Activated CD8-positive, alpha-beta memory T cell treated with anti-CD3 and anti-CD28 coated beads, Interleukin-2, amount 10 ng/mL, durations not matched to agents 7 days and 5 days (primary cell): ENCODE measurements at places on chromosomes 7 and 10. TPM values are rescaled to one million over a fixed set of nuclear protein-coding genes. Genes with fewer than 3 reads are reported as not detected.

DNA sequence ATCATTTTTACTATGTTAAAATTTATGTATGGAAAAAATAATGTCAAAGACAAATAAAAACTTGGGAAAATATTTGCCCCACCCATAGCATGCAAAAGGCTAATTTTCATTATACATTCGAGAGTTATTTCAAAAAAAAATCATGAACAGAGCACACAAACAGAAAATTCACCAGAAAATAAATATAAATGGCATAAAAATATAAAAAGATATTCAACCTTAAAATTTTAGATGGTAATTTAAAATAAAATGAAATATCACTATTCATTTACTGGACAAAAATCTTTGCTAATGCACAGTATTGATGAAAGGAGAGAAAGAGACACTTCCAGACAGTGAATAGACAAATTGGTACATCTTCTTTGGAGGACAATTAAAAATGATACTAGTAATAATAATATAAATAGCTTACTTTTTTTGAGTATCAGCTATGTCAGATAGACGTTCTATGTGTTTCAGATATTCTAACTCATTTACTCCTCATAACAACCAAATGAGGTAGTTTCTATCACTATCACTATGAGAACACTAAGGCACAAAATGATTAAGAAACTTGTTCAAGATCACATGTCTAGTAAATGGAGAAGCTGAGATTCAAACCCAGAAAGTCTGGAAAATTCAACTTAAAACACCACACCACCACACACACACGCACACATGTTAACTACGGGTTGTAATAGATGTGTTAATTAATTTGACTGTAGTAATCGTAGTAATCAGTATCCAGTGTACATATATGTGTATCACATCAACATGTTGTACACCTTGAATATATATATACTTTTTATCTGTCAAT, 63.0 kb downstream of the CCDC71L start:
- no peak overlapping the region for H3K4me3 ChIP-seq
- H3K27ac ChIP-seq, result no peak overlapping the region
- H3K36me3 ChIP-seq, result no peaks in the 10 kb centered on the region

GRCh38 chr7:90188281-90188680, 23.3 kb upstream of the STEAP2 start:
- H3K27ac ChIP-seq, result no peak overlapping the region
- H3K4me1 ChIP-seq, result peaks cover 5% of the 10 kb centered on the region
- no peak overlapping the region for H3K4me3 ChIP-seq
- DNase-seq, result no peak

GRCh38 chr10:110260746-110261477, 43.8 kb downstream of the SMNDC1 start:
- peaks cover 7% of the 10 kb centered on the region for H3K36me3 ChIP-seq
- DNase-seq, result no peak
- no peaks in the 10 kb centered on the region for H3K4me1 ChIP-seq
- peaks cover 47% of the 10 kb centered on the region for H3K27me3 ChIP-seq

DNA sequence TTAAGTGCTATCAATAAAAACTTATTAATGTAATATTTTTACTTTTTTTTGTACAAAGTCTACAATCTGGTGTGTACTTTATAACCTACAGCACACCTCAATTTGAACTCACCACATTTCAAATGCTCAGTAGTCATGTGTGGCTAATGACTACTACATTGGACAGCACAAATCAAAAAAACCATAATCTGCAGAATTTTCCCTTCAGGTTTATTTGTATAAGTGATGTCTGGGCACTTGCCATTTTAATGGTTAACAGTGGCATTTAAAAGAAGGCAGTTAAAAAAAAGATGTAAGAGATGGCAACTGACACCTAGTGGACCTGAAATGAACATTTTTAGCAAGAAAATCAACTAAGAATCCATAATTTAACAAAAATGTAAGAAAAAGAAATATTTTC, 124.6 kb upstream of the NRBF2 start:
- no peak overlapping the region for H3K4me3 ChIP-seq
- H3K4me1 ChIP-seq, result peaks cover 17% of the 10 kb centered on the region
- H3K27me3 ChIP-seq, result peaks cover 16% of the 10 kb centered on the region
- DNase-seq, result no peak
- no peak overlapping the region for H3K27ac ChIP-seq

DNA sequence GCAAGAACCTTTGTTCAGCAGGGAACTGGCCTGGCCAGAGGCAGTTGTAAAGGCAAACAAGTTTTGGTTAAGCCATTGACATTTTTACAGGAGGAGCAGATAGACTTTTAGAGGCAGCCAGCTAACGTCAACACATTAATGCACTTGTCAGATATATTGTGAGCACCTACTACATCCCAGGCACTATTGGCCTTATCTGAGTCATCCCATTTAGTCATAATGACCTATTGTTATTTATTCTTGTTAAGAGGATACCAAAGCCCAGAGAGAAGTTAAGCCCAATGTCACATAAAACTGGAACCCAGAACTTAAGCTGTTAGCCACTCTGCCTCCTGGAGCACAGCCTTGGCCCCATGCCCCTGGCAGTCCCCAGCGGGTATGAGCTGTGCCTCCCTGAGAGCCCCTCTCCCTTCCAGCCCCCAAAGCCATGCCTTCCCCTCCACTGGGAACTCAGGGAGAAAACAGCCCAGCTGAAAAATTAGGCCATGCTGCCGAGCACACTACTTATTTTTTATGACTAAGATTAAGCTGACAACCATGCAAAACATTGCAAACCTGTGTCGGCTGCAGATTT, 32.7 kb upstream of the TRIM8 start:
- H3K36me3 ChIP-seq, result no peaks in the 10 kb centered on the region

GRCh38 chr7:159215076-159215475, 70.4 kb upstream of the VIPR2 start:
- H3K4me3 ChIP-seq, result no peak overlapping the region
- H3K27ac ChIP-seq, result no peak overlapping the region

- no peak for DNase-seq
- no peaks in the 10 kb centered on the region for H3K27me3 ChIP-seq
- H3K27ac ChIP-seq, result no peak overlapping the region
Measured at GRCh38 chr7:21278944-21279343, 148.9 kb upstream of the SP4 start.

GRCh38 chr7:22723181-22723601, 3.8 kb upstream of the IL6 start:
- no peak overlapping the region for H3K4me3 ChIP-seq
- no peaks in the 10 kb centered on the region for H3K36me3 ChIP-seq
- H3K4me1 ChIP-seq, result peaks cover 28% of the 10 kb centered on the region
- H3K27me3 ChIP-seq, result peaks cover 77% of the 10 kb centered on the region
- no peak for DNase-seq
- peak overlapping the region; percentile 27 for H3K27ac ChIP-seq

DNA sequence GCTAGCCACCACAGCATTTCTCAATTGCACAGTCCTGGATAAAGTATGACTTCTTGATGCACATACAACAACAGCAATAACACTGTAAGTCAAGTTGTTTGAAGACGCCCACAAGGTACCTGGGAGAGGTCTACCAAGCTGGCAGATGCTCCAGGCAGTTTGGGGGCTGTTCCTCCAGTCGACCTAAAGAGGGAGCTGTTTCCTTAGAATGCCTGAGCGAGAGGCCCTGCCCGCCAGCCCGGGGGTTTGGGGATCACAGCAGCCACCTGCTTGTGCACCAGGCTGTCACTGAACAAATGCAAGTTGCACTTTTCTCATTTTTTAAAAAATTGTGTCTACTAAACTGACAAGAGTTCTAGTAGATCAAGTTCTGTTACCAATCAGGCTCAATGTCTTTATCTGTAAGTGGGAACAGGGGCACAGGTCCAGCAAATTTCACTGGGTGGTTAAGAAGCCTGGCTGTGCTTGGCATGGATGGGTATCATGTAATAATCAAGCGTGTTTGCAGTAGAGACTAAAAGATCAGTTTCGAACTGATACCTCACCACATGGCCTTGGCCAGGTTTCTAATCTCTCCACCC, 193.8 kb upstream of the ADO start:
- peaks cover 33% of the 10 kb centered on the region for H3K27me3 ChIP-seq
- peaks cover 28% of the 10 kb centered on the region for H3K4me1 ChIP-seq
- H3K36me3 ChIP-seq, result peaks cover 2% of the 10 kb centered on the region

DNA sequence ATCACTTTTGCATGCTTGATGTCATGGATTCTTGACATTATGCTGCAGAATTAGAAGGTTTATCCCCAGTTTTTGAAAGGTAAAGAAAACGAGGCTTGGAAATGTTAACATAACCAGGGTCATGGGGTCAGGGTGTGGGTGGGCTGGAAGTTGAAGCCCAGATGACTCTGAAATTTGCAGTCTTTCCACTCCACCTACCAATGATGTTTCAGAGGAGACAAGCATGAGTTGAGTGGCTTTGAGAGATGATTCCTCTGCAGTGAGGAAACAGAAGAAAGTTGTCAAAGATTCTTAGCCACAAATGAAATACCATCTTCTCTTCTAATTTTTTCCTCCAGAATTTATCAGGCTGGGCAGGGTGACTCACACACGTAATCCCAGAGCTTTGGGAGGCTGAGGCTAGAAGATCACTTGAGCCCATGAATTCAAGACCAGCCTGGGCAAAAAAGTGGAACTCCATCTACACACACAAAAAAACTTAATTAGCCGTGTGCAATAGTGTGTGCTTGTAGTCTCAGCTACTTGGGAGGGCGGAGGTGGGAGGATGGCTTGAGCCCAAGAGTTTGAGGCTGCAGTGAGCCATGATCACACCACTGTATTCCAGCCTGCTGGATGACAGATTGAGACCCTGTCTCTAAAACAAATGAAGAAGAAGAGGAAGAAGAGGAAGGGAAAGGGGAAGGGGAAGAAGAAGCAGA, 239.1 kb upstream of the AUTS2 start:
- no peaks in the 10 kb centered on the region for H3K27me3 ChIP-seq
- no peak for DNase-seq
- H3K36me3 ChIP-seq, result no peaks in the 10 kb centered on the region
- H3K4me1 ChIP-seq, result no peaks in the 10 kb centered on the region
- H3K27ac ChIP-seq, result no peak overlapping the region
- no peak overlapping the region for H3K4me3 ChIP-seq

GRCh38 chr10:77378366-77379349, 258.9 kb downstream of the KCNMA1 start:
- no peaks in the 10 kb centered on the region for H3K36me3 ChIP-seq
- H3K4me1 ChIP-seq, result no peaks in the 10 kb centered on the region
- H3K27ac ChIP-seq, result no peak overlapping the region
- no peak for DNase-seq
- H3K4me3 ChIP-seq, result no peak overlapping the region

GRCh38 chr7:25989140-25989705, 162.8 kb upstream of the NFE2L3 start:
- no peak for DNase-seq
- H3K36me3 ChIP-seq, result no peaks in the 10 kb centered on the region
- no peak overlapping the region for H3K27ac ChIP-seq
- H3K27me3 ChIP-seq, result peaks cover 33% of the 10 kb centered on the region
- no peak overlapping the region for H3K4me3 ChIP-seq

GRCh38 chr7:2523941-2524807, 4.6 kb downstream of the LFNG start:
- DNase-seq, result no peak
- peak overlapping the region; percentile 96 for H3K4me3 ChIP-seq
- H3K27me3 ChIP-seq, result no peaks in the 10 kb centered on the region
- no peak overlapping the region for H3K27ac ChIP-seq

- peaks cover 19% of the 10 kb centered on the region for H3K36me3 ChIP-seq
- no peak overlapping the region for H3K4me3 ChIP-seq
- peaks cover 9% of the 10 kb centered on the region for H3K4me1 ChIP-seq
- no peak for DNase-seq
Measured at GRCh38 chr10:68047554-68048327, 27.3 kb downstream of the HERC4 start.

DNA sequence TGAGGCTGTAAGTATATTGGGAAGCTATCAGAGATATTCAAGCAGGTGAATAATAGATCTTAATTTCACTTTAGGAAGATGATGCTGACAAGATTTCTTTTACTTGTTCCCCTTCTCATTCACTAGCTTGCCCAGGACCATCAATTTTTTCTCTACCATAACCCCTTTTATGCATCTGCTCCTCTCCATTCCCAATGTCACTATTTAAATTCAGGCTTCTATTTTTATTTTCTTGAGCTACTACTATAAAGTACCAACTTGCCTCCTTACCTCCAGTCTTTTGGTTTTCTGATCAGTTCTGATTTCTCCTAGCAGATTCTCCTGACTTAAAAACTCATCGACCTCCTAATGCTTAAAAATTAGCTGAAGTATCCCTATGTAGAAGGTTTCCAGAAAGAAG, 97.7 kb upstream of the SMIM30 start:
- no peak for DNase-seq
- H3K27me3 ChIP-seq, result no peaks in the 10 kb centered on the region
- H3K4me1 ChIP-seq, result no peaks in the 10 kb centered on the region

GRCh38 chr10:30594077-30594476, 35.5 kb downstream of the LYZL2 start:
- no peaks in the 10 kb centered on the region for H3K36me3 ChIP-seq
- H3K27ac ChIP-seq, result no peak overlapping the region
- H3K4me1 ChIP-seq, result peaks cover 14% of the 10 kb centered on the region
- DNase-seq, result no peak
- peaks cover 31% of the 10 kb centered on the region for H3K27me3 ChIP-seq
- H3K4me3 ChIP-seq, result no peak overlapping the region

DNA sequence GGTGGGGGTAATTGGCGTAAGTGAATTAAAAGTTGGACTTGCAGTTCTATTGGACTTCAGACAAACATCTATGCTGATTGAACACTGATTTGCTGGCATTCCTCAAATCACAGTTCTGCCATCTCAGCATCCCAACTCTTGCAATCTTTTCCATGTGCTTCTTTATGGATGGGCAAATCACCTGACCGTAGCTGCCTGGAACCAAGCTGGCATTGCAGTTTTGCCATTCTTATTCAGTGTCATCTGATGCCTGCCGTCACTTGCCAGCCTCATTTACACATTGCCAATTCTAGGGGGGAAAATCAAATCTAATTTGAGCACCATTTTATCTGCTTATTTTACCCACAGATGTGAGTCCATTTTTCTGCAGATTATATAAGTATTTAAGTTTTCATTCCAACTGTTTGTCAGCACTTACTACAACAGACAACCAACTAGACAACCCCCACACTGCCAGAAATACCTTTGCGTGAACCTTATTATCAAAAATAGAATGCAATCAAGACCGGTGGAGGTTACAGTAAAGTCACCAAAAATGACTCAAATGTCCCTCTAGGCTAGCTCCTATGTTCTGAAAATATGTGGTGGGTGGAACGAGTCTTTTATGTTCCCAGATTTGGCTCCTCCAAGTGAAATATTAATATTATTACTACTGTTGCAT, 172.3 kb upstream of the CTBP2 start:
- no peaks in the 10 kb centered on the region for H3K27me3 ChIP-seq
- no peak overlapping the region for H3K27ac ChIP-seq
- DNase-seq, result no peak
- no peak overlapping the region for H3K4me3 ChIP-seq
- no peaks in the 10 kb centered on the region for H3K36me3 ChIP-seq
- no peaks in the 10 kb centered on the region for H3K4me1 ChIP-seq

The CTAGE6 gene
- 2.8 TPM for total RNA-seq

The CFAP70 gene
- 0.38 TPM for total RNA-seq

The CTBP2 gene
- total RNA-seq, result 0.61 TPM

The EN2 gene
- not detected for total RNA-seq

The LDB3 gene
- total RNA-seq, result 0.23 TPM

The NXPH1 gene
- not detected for total RNA-seq

The JAKMIP3 gene
- 0.38 TPM for total RNA-seq

The CRHR2 gene
- total RNA-seq, result not detected

The SSC4D gene
- 0.64 TPM for total RNA-seq

The GRID2IP gene
- total RNA-seq, result 0.26 TPM
